Dermis microvascular lymphatic vessel endothelial cell (primary cell): ENCODE measurements at places on chromosomes 12 and 14.

GRCh38 chr12:13171921-13172859 lies 24.3 kb upstream of the EMP1 start:
- peak; percentile 67 for DNase-seq

DNA sequence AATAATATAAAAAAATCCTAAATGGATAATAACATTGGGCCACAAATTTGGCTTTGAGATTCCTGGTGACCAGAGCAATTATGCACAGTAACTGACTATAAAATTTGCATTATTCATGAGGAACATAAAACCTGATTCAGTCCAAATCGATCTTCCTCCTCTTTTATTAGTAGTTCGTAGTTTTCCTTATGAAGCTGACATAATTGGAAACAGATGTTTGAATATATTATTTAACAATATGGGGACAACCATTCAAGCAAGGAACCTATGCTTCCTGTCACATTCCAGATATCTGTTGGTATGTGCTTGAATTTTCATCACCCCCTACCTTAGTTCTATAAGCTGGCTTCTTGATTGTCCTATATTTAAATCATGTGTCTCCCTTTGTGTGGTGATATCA lies 34.9 kb downstream of the CCDC175 start:
- no peak for DNase-seq

GRCh38 chr14:93317875-93318807 lies 14.7 kb downstream of the BTBD7 start:
- no peak for DNase-seq

DNA sequence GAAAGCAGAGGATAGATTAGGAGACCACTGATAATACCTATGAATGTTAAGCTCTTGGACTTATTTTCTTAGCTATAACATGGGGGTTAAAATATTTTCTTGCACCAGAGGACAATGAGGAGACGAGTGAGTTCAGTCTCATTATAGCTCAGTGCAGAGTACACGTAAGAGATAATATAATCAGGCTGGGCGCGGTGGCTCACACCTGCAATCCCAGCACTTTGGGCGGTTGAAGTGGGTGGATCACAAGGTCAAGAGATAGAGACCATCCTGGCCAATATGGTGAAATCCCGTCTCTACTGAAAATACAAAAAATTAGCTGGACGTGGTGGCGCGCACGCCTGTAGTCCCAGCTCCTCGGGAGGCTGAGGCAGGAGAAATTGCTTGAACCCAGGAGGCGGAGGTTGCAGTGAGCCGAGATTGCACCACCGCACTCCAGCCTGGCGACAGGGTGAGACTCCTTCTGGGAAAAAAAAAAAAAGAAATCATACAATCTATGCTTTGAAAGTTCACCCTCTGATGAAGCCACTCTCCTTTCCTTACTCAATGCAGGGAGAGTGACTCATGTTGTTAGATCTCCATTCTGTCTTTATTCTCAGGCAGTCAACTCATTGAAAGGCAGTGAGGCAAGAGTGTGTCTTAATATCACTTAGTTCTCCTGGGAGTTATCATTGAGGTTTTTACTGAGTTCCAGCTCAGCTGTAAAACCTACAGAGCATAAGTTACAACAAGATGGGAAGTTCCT lies 134.2 kb downstream of the SYNE2 start:
- DNase-seq, result no peak

GRCh38 chr12:165862-166368 lies 48.0 kb downstream of the SLC6A12 start:
- no peak for DNase-seq

GRCh38 chr12:61044766-61045165 lies 1215.4 kb upstream of the USP15 start:
- DNase-seq, result no peak

DNA sequence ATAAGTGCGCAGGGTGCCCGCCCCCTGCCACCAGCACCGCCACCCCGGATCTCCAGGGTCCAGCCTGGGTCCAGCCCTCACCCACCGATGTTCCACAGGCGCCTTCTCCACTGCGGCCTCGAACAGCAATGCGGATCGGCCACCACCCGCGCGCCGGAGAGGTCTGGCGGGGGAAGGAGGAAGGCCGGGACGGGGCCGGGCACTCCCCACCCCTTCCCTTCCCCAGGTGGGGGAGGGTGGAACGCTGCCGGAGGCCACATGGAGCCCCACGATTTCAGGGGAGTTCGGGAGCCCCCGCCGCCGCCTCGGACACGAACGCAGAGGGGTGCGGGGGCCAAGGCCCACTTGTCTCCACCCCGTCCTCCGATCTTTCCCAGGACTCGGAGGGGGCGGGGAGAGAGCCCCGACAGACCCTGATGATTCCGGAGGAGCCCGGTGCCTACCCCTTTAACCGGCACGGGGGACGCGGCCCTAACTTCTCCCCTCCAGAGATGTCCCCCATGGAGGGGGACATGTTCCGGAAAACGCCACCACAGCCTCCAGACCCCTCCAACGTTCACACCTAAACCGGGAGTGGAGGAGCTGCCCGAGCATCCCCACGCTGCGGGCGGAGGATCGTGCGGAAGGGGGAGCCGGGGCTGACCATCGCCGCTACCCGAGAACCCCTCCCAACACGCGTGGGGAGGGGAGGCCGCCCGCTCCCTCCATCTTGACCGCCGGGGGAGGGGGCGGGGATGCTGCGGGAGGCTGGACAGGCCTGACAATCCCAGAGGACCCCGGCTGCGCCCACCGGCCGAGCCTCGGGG lies 1.1 kb downstream of the ATXN2 start:
- DNase-seq, result no peak

DNA sequence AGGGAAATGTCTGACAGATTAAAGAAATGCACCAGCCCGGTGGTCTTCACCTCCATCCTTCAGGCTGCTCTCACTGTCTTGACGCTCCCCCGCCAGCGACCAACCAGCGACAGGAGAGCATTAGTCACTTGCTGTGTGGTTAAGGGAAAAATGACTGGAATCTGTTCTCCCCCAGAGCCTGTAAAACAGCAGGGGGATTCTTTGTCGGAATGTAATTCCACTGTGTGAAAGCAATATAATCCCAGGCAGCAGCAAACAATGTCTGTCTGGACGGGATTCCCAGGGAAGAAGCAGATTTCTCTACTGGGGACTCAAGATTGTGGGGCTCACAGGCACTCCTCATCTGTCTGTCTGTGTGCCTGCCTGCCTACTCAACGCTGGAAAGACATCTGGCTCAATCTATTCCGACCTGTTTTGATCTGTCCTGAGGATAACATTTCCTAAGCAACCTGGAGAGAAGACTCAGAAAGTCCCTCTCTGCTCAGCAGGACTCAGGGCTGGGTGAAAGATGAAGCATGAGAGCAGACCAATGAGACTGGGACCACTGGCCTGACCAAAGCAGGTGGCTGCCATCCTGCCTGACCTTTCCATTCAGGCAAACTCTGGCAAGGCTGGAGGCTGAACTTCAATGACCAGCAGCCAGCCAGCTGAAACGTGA lies 54.6 kb downstream of the NUAK1 start:
- DNase-seq, result no peak

DNA sequence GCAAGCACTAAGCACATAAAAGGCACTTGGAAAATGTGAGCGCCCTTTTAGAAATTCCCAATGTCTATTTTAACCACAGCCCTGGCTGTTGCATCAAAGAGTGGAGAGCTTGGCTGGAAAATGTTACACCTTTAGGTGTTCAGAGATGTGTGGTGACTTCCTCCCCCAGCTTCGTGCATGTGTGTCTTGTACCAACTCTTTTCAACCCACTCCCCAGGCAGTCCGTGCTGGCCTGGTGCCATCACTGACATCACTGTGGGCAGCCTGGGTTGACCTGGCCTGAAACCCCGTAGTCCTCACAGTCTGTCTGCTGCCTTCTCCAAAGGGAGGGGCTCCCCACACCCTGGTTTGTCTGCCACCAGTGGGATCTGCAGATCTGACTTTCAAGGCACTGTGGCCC lies 101.8 kb downstream of the SCARB1 start:
- no peak for DNase-seq

DNA sequence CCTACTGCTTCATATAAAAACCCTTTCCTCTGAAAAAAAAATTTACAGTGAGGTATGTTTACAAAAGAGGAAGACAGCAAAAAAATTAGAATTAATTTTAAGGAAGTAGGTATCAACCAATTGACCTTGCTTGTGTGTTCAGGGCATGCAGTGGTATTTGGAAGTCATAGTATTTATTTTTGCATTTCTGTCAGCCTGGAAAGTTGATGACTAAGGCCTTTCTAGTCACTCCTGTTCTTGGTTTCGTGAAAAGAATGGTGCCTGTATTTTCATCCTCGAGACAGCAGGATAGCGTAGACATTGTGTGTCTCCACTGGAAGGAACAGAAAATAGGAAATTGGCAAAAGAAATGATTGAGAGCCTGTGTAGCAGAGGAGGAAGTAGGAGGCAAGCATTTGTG lies 24.5 kb downstream of the SLC16A7 start:
- no peak for DNase-seq

DNA sequence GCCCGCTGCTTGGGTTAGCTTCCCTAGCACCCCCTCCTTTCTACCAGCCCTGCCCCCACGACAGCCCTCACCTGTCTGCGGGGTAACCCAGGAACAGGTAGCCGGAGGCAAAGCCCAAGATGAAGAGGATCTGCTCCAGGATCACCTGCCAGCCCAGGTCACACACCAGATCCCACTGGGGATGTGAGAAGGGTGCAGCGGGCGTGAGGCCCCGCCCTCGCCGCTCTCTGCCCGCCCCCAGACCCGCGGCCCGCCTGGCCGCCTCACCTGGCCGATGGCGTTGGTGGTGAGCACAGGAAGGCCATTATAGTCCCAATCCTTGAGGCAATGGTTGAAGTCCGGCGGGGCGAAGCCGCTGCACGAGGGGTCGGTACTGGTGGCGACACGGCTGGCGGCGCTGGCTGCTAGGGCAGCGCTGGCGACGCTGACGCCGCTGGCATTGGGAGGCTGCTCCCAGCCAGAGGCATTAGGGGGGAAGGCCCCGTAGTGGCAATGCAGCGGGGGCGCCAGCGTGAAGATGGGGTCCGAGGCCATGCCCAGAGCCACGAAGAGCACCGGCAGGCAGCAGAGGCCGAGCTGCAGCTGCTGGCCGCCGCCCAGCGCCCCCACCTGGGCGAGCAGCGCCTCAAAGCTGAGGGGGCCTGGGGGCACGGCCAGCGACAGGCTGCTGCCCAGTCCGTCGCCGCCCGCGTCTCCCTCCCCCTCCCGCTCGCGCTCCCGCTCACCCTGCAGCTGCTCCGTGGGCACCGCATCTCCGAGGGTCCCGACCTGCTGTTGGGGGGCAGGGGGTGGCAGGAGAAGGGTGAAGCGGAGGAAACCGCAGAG lies 794 bp downstream of the SLC22A17 start:
- no peak for DNase-seq

DNA sequence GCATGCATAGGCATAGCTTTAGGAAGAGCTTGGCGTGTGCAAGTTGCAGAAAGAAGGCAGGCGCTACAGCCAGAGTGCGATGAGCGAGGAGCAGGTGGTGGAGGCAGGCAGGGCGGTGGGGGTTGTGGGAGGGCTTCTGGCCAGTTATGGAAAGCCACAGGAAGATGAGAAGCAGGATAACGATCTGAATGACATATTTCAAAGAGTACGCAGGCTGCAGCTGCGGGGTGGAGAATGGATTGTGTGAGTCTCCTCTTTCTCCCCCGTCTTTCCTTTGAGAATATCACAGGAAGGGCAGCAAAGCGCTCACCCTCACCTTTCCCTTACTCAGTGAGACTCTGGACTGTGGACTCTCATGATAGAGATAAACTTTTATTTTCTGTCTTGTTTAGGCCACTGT lies 48.7 kb upstream of the PLXNC1 start:
- no peak for DNase-seq

- no peak for DNase-seq
These were observed 409.6 kb downstream of the APAF1 start for GRCh38 chr12:99054601-99055128.
